Amygdala (tissue), 56 donors: ENCODE measurements at places on chromosomes 5 and 9.

GRCh38 chr5:96973532-96974401 is 37.9 kb downstream of the LNPEP start:
- no peak for DNase-seq

- no peak for DNase-seq
Measured at GRCh38 chr5:104594850-104595249, 1032.3 kb upstream of the NUDT12 start.

GRCh38 chr9:29176231-29176630 is 1603.0 kb upstream of the C9orf72 start:
- no peak for DNase-seq

DNA sequence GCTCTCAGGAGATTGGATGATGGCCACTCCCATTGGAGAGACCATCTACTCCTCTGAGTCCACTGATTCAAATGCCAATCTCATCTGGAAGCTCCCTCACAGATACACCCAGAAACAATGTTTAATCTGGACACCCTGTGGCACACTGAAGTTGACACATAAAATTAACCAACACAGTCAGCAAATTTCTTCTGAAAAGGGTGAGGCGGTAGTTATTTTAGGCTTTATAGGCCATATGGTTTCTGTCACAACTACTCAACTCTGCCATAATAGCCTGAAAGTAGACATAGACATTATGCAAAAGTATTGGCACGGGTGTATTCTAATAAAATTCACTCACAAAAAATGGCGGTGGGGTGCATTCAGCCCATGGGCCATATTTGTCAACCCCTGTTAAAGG is 244.5 kb upstream of the VLDLR start:
- DNase-seq: no peak

- no peak for DNase-seq
Measured at GRCh38 chr5:59917121-59917520, 23.6 kb upstream of the PDE4D start.

- DNase-seq: no peak
Measured at GRCh38 chr5:174175716-174176268, 130.3 kb downstream of the NSG2 start.

DNA sequence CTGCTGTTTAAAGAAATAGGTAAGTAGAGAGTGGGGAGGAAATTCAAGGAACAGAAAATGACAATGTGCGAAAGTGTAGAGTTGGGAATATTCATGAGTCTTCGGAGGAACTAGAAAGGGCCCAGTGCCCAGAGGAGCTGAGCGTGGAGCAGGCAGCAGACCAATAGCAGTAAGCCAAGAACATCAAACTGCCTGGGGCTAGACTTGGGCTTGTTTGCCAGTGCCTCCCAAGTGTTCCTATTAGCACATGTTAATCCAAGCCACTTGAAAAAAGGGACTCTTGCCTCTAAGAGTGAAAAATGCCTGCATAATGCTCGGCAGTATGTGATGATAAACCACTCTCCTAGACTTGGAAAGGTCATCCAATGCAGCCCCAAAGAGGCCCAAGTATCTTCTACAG is 1.2 kb upstream of the TAL2 start:
- no peak for DNase-seq

DNA sequence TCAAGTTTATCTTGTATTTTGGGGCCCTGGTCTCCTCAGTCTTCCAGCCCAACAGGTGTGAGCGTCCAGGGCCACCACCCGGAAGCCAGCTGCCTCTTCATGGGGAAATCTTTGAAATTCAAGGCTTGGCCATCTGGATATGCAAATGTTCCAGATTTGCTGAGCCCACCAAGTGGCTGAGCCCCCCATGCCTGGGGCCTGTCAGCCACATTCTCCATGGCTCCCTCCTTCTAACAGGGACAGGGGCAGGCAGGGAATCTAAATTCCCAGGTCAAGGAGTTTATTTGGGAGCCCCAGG is 14.2 kb upstream of the CXXC5 start:
- no peak for DNase-seq

DNA sequence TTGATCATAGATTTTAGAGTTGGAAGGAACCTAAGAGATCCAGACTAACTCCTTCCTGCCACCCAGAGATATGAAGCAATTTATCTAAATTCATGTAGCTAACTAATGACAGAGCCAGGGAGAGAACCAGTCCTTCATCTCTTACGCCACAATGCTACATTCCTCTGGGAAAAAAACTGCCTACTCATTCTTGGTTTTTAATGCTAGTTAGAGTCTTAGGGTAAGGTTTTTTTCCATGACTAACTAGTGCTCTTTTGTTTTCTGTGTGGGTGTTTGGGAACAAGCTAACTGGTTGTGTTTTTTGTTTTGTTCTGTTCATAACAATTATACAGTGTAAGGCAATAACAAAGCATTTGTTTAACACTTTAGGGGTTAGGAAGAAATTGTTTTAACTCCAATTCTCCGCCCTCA is 52.4 kb downstream of the SLC44A1 start:
- DNase-seq: no peak

GRCh38 chr9:134358026-134358661 is 31.9 kb downstream of the RXRA start:
- no peak for DNase-seq

- no peak for DNase-seq
Measured at GRCh38 chr9:97487107-97487506, 14.4 kb upstream of the TMOD1 start.

GRCh38 chr9:121088576-121088975 is 13.8 kb downstream of the CNTRL start:
- DNase-seq: no peak

DNA sequence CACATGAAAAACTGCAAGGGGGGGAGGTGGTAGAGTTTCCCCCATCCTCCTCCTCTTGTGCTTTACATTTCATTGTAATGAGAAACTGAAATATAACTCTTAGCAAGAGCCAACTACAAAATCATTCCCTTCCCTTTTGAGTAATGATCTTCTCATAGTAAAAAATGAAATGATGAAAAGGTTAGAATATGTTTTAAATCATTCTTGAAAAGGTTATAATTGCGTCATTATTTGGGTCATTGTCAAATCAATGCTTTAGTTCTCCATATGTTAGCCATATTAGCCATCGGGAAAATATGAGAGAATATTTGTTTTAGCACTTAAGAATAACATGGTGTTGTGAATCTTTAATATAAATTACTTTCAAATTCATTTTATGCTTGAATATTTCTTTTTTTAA is 1185.0 kb upstream of the CDH18 start:
- DNase-seq: no peak

- DNase-seq: no peak
Measured at GRCh38 chr9:89372979-89373378, 54.7 kb downstream of the SECISBP2 start.

- DNase-seq: no peak
Measured at GRCh38 chr5:140391312-140391711, 10.3 kb upstream of the ANKHD1 start.

GRCh38 chr9:23702311-23702922 is 123.6 kb downstream of the ELAVL2 start:
- no peak for DNase-seq

DNA sequence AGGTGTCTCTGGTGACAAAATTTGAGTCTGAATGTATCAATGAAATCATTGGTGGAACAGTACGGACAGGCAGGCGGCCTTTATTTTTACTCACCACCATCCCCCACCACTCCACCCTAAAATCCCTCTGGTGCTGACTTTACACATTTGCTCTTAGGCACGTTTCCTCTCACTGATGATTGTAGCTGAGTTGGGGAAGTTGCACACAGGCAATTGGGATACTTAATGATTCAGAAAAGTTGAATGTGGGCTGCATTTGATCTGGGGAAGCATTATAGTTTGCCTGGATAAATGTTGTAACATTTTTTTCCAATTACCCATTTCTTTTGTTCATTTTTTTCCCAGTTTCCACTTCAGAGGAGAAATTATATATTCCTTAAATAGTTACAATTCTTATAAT is 658.4 kb downstream of the TLR4 start:
- no peak for DNase-seq

GRCh38 chr9:91391412-91391811 is 29.7 kb upstream of the AUH start:
- DNase-seq: no peak

- DNase-seq: no peak
Measured at GRCh38 chr9:124260769-124261603, 3.2 kb downstream of the NEK6 start.

DNA sequence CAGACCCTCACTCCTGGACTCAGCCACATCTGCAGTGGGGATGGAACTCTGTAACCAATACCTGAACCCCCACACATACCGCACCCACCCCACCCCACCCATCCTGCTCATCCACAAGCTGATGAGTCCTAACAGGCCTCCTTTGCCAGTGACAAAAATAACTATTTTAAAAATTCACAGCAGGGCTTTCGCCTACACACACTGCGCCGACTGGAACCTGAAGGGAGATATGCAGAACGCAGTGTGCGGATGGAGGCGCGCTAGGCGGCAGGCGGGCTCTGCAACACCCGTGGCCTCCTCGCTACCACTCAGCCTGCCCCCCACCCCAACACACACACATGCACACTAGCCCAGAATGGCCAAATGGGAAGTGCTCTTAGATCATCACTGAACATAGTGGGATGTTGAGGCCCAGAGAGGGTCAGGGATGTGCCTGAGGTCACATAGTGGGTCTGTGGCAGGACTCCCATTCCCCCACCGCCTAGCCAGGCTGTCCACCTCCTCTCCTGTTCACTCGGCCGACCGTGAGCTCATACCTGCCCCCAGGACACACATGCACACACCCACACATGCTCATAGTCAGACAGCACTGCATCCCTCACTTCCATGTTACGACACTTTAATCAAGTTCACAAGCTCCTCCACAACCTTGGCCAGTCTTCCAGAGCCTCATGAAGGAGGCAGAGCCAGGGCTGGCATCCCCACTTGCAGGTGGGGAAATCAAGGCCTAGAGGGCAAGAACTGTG is 6.3 kb upstream of the CAMK2A start:
- DNase-seq: peak; percentile 51

- DNase-seq: no peak
Measured at GRCh38 chr5:158117467-158118160, 258.7 kb upstream of the CLINT1 start.
